ENCODE measurements at places on chromosomes 6 and 20.
A peak's percentile ranks its signal among the peaks of the same experiment; 100 is the strongest.

GRCh38 chr20:35887393-35888064, 66.8 kb downstream of the SCAND1 start:
- DNase-seq = no peak

- no peak for DNase-seq
Observed at GRCh38 chr6:67221226-67221625, 1413.9 kb upstream of the ADGRB3 start.

DNA sequence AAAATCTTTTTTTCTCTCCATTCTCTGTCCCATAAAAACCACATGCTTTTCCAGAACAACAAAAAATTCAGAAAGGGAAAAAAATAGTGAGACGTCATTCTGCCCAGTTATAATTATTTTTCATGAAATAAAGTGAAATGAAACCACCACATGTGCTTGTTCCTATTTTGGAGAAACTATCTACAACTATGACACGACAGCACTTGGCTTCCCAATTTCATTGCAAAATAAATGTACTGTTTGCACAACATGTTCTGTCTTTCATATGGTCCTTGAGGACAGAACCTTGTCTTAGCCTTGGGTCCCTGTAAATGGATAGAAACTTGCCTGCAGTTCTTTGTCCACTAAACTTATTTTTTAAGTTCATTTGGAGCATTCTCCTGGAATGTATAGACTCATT, 5.6 kb upstream of the MAN1A1 start:
- DNase-seq = no peak

DNA sequence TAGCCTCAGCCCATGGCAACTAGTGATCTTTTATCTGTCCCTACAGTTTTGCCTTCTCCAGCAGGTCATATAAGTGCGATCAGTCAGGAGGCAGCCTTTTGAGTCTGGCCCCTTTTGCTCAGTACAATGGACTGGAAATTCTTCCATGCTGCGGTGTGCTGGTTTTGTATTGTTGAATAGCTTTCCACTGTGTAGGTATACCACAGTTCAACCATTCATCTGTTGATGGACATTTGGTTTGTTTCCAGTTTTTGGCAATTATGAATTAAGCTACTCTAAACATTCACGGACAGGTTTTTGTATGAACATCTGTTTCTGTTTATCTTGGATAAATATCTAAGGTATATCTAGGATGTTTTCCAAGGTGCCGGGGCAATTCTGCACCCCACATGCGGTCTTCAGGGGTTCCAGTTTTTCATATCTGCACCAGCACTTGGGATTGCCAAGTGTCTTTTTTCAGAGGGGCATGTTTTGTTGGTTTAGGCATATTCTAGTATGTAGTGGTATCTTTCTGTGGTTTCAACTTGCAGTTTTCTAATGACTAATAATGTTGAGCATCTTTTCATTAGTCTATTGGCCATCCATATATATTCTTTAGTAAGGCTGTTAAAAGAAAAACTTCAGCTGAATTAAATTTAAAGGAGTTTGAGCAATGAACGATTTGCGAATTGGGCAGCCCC, 141.0 kb downstream of the TFAP2C start:
- DNase-seq = no peak

GRCh38 chr20:45436732-45437485, 21.0 kb downstream of the PIGT start:
- peak; percentile 90 for DNase-seq

Measured in CD4-positive, alpha-beta T cell treated with Interferon alpha-2 for 1 hour (primary cell).